Fibroblast of skin of right quadriceps (primary cell): ENCODE measurements at places on chromosomes 2 and 18.

DNA sequence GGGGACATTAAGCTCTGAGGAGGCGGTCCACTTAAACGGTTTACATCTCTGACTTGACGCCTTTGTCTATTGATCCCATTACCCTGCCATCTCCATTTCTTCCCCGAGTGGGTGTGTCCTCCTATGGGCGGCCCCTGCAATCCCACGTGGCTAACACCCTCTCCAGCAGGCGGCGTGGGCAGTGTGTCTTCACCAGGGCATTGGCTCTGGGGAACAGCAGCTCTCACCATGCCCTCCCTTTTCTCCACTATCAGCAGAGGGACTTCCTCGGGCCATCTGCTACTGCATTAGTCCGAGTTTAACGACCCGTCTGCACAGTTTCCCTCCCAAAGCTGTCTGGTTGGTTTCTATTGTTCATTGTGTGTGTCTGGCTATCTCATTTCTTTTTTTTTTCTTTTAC is 511.9 kb upstream of the NRP2 start:
- no peak for DNase-seq

DNA sequence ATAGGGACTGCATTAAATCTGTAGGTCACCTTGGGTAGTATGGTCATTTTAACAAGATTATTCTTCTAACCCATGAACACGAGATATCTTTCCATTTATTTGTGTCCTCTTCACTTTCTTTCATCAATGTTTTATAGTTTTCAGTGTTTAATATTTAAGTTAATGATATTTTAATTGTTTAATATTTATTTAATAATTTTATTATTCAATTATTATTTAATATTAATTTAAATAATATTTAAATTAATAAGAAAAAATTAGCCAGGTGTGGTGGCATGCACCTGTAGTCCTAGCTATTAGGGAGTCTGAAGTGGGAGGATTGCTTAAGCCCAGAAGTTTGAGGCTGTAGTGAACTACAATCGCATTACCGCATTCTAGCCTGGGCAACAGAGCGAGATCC is 33.0 kb downstream of the CASP10 start:
- no peak for DNase-seq

DNA sequence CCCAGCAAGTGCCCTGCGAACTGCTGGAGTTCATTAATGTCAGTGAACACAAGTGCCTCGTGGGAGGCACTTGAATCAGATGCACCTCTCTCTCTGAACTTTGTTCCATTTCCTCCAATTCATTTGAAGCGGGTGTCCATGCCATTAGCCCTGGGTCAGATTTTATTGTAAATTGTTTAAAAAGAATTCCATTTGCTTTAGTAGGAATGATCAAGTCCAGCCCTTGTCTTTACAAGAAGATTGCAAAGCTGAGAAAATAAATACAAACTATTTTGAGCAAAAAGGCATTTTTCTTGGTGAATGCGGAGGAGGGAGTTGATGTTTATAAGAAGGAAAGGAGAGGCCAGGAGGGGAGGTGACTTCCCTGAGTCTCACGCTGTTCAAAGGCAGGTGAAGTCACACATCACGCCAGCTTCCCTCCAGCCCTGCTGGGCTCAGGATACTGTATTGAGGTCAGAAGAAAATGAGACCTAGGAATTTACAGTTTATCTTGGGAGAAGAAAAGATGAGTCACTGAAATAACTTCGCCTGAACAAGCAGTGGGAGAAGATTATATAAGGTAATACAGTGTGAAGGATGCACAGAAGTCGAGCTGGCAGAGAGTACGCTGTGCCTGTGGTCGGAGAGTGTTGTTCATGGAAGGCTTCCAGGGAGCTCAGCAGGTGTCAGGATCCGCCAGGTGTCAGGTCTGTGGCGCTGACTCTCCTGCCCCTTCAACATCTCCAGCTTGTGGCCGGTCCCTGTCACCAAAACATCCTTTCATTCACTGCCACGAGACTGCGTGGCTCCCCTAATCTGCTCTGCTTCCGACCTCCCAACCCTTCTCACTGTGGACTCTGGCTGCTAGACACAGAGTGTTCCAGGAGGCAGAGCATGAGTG is 36.5 kb downstream of the EFR3B start:
- DNase-seq = peak; percentile 60

GRCh38 chr2:28424799-28425463 is 32.3 kb downstream of the FOSL2 start:
- no peak for DNase-seq
